NT2/D1 (cell line): ENCODE measurements at places on chromosomes 16 and 17.

GRCh38 chr16:12272264-12272663 is 295.7 kb downstream of the SNX29 start:
- DNase-seq: no peak

DNA sequence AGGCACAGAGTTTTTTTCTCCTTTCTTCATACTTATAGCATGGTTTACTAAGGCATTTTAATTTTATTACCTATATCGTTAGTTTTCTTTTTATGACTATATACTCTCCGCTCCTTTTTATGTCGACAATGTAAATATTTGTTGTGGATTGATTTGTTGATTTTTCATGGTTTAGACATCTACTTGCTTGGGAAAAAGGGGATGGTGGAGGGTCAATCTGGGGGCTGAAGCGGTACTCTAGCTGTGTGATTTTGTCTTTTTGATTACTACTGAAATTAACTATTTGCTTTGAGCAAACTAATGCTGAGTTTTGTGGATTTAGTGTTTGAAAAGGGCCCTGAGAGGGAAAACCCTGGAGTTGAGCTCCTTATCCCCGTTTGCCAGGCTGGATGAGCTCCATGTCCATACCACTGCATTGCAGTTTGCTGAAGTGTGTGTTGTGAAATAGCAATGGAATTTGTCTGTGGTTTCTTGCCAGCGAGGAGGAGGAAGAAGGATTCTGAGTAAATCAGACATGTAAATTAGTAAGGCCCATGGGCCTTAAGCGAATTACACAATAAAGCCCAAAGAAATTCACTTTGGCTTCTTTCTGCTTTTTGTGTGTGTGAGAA is 72.0 kb downstream of the FTO start:
- DNase-seq: peak; percentile 11

- no peak for DNase-seq
Observed at GRCh38 chr16:70520612-70521297, 2.6 kb downstream of the COG4 start.

DNA sequence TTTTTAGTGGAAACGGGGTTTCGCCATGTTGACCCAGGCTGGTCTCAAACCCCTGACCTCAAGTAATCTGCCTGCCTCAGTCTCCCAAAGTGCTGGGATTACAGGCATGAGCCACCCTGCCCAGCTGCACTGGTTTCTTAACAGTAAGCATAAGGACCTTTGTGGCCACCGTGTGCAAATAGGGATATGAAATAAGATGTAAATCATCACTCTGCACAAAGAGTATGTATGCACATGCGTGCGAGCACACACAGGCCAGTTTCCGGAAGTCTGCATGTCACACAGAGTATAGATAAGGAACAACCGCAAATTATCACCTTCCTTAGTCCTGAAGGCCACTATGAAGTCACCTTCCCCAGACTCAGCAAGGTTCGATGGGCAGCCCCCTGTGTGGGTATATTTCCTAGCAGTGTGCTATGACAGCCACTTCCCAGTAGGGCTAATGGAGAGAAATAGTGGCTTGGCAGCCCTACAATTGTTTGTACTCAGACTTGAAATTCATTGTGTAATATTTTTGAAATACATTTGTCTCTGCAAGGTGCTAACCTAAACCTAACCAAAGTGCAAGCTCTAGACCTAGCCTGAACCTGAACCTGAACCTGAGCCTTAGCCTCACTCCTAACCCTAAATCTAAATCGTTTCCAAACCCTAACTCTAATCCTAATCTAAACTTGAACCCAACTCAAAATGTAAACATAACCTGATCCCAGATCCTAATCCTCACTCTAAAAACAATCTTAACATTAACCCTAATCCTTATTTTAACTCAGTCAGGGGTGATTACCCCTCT is 48.4 kb upstream of the SKAP1 start:
- DNase-seq: no peak

GRCh38 chr17:29165261-29165660 is 14.9 kb downstream of the MYO18A start:
- DNase-seq: no peak

- no peak for DNase-seq
Observed at GRCh38 chr17:50206604-50207293, 5.3 kb upstream of the COL1A1 start.

- no peak for DNase-seq
Observed at GRCh38 chr16:19696328-19696727, 21.7 kb downstream of the KNOP1 start.

- no peak for DNase-seq
Observed at GRCh38 chr16:79815049-79815448, 214.5 kb upstream of the MAF start.

GRCh38 chr17:29710891-29711418 is 88.2 kb upstream of the CORO6 start:
- DNase-seq: no peak

DNA sequence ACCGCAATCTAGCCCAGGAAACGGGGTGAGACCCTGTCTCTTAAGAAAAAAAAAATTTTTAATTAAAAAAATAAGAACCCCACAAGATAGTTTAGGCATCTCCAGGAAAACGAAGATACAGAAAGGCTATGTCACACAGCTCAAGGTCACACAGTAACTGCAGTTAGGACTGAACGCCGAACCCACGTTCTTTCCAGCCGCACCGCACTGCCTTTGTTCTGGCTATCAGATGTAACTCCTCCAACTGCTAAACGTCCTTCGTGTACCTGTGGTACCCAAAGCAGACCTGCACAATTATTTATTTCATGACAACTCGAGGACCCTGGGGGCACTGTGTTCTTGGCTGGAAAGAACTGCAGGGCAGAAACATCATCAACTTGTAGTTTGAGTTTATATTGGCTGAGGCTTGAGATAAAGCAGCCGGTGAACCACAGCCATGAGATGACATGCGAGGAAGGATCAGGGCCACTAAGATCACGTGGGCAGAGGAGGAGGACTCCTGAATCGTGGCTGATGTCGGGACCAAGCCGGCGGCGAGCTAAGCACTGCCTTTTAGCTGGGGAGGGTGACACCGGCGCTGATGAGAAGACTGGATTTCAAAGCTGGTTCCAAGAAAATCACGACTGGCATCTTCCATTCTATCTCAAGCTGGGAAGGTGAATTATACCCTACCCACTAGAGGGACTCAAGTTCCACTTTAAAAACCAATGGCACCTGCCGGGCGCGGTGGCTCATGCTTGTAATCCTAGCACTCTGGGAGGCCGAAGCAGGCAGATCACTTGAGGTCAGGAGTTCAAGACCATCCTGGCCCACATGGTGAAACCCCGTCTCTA is 20.7 kb upstream of the MNT start:
- no peak for DNase-seq

DNA sequence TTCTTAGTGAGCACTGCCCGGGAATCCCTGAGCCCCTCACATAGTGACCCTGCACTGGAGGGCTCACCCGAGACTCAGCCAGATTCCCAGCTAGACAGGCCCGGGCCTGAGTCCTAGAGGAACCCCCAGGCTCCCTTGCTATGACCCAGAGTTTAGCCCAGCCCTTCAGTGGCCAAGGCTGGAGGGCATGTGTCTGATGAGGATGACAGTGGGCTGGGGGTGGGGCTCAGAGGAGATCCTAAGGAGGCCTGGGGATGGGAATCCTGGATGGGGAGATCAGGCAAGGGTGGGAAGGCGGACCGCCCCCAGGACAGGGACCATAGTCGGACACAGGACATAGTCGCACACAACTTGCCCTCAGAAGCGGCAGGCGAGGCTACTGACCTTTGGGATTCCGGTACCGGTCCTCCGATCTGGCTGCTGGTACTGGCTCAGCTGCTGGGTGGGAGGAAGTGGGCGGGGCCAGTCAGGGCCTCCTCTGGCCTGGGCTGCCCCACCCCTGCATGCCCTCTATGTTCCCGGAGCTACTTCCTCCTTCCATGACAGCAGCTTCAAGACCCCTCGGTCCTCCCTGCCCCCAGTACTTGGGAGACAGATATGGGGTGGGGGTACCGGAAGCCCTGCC is 1.1 kb downstream of the CD79B start:
- no peak for DNase-seq

- DNase-seq: no peak
Observed at GRCh38 chr17:71292006-71292405, 828.8 kb upstream of the SOX9 start.

DNA sequence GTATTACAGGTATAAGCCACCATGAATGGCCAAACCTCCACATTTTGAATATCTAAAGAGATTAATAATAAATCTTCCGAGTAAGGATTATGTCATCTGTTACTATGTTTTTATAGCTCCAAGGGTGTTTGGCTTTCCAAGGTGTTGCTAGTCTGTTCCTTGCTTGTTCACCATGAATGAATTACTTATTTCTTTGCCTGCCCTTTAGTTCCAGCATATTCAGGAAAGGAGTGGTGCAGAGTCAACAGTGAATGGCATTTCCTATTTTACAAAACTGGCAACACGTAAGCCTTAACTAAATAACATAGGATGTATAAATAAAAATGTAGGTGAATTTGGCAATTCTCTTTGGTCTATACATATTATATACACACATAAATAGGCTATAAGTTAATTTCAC is 70.3 kb downstream of the MYO1D start:
- DNase-seq: no peak

DNA sequence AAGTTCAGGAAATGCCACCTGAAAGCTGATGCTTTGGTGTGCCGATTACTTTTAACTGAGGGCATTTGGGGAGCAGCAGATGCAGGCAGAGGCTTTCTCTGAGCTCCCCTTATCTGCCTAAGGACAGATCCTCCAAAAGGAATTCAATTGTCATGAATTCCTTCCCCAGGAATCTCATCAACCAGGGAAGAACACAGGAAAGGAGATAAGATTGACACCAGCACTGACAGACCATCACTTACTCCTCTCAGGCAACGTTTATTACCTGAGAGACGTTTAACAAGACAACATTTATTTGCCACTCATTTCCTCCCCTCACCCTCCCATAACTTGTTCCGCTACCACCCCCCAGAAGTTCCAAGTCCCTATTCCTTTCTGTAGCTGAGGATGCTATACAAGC is 17.6 kb upstream of the CDRT4 start:
- peak; percentile 25 for DNase-seq

DNA sequence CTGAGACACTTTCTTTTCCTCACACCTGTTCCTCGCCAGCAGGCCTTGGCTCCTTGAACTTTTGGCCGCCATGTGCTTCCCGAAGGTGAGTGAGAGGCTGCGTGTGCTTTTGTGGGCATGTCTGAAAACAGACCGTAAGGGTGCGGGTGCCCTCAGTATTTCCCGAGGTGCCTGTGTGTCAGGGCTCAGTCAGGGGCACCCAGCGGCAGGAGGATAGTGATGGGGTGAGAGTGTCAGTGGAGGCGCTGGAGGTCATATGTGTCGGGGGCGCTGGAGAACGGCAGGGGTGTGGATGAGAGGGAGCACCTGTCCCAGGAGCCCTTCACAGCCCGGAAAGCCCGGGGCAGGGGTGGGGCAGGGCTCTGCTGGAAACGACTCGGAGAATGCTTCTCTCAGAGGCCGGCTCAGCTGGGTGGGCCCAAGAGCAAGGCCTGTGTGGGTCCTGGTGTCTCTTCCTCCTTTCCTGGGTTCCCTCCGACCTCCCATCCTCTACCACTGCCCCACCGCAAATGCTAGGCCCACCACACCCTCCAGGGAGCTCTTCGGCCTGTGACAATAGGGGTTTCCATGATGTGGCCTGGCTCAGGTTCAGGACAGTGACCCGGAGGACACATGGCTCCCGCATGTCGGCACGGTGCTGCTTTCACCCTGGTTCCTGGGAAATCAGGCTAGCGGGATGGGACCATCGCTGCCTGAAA is 451 bp downstream of the IL32 start:
- no peak for DNase-seq

GRCh38 chr17:33038740-33039139 is 47.1 kb downstream of the SPACA3 start:
- peak; percentile 28 for DNase-seq

GRCh38 chr17:60156746-60157145 is 7.0 kb downstream of the CA4 start:
- DNase-seq: no peak

- DNase-seq: no peak
Observed at GRCh38 chr16:68902969-68903345, 59.6 kb downstream of the TANGO6 start.

GRCh38 chr16:85211271-85211801 is 99.1 kb upstream of the CIBAR2 start:
- DNase-seq: no peak

DNA sequence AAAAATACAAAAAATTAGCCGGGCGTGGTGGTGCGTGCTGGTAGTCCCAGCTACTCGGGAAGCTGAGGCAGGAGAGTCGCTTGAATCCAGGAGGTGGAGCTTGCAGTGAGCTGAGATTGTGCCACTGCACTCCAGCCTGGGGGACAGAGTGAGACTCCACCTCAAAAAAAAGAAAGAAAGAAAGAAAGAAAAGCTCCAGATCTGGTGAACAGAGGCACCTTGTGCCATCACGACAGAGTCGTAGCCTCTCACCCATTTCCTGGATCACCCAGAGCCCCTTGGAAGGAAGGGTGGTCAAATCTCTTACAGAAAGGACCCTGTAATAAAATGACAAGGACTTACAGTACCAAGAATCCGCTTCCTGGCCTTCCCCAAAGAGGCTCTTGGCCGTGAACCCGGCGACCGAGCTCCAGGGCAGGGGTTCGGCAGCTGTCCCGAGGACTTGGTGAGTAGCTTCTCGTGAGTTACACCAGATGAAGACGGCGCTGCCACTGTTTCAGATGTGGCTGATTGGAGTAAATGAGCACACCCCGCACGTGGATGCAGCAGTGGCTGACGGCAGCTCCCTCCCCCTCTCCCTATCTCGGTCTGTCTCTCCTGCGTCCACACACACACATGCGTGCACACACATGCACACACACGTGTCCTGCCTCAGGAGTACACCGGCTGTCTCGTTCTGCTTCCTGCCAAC is 13.5 kb downstream of the LGALS3BP start:
- DNase-seq: no peak

DNA sequence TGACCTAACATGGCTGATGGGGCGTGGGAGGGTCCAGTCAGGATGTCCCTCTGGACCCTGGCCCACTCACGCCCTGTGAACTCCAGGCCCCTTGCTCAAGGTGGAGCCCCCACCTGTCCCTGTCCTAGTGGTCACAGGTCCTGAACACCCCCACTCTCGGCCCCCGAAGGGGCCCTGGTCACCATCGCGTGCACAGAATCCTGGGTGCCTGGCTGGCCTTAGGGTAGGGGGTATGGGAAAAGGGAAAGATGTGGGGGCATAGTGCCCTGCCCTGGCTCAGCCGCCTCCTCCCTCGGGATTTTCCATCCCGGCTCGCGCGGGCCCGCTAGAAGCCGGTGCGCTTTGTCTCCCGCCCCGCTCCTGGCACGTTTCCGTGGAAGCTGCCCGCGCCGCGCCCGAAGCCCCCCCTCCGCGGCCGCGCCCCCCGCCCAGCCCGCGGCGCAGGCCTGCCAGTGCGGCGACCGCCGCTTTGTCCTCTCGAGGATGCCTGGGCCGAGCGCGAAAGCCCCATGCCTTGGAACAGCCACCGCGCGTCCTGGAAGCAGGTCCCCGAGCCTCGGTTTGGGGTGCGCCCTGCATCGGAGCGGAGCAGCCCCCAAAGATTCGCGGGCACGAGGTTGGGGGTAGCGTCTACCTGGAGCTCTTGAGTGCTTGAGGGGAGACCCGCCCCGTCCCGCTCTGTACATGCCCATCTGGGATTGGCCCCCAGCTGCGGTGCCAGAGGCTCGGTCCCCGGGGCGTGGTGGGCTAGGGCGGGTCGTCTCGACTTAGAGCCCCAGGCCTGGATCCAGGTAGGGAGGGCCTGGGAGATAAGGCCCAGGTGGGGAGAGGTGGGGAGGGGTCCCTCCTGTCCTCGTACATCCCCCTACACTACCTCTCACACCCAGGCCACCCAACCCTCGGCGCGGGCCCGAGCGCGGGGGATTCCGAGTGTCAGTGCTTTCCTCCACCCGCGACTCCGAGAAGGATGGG is 1.3 kb downstream of the SMPD3 start:
- DNase-seq: no peak
